ENCODE measurements at places on chromosomes 1 and 21.

GRCh38 chr1:228440761-228441500 is 24.3 kb upstream of the TRIM17 start:
- DNase-seq = no peak

DNA sequence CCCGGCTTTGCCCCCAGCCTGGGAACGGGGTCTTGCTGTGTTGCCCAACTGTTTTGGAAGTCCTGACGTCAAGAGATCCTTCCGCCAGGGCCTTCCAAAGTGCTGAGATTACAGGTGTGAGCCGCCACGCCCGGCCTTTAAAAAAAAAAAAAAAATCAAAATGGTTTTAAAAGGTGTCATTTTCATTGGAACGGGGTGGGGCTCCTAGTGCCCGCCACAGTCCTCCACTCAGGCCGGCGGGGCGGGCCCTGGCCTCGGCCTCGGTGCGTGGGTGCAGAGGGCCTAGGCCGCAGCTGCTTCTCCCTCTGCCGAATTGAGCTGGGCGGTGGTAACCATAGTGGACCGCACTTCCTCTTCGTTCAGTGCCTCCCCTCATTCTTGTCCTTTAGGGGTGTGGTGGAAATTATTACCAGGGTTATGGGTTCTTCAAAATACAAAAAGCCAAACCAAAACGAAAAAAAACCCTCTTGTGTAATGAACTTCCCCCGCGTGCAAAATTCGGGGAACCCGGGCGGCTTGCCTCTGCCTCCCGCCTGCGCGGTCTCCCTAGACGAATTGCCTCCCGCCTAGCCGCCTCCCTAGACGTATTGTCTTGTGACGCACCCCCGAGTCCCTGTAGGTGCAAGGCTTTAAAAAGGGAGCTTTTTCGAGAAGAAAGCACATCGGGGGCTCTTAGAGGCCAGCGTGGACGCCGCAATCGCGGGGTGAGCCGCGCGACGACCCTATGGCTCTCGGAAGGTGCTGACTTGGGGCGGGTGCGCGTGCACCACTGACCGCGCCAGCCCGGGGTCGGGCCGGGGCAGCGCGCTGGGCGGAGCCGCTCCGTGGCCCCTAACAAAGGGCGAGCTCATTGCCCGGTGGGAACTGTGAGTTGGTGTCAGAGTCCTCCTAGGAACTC is 10.5 kb upstream of the SPEN start:
- DNase-seq = no peak

GRCh38 chr1:150994248-150994647 is 12.2 kb downstream of the ANXA9 start:
- DNase-seq = no peak

DNA sequence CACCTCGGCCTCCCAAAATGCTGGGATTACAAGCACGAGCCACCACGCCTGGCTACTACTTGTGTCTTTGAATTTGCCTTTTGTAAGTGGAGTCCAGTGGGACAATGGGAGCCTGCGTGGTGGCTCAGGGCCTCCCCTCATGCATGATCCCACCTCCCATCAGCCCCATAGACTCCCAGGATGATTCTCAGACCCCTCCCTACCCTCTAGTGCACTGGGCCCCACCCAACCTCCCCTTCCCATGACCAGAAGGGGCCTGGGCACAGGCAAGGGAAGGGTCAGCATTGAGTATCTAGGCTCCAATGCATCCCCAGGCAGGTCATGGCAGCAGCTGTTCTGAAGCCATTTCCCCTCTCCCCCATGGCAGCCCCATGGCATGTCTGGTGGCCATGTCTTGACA is 18.7 kb downstream of the NEK2 start:
- no peak for DNase-seq

DNA sequence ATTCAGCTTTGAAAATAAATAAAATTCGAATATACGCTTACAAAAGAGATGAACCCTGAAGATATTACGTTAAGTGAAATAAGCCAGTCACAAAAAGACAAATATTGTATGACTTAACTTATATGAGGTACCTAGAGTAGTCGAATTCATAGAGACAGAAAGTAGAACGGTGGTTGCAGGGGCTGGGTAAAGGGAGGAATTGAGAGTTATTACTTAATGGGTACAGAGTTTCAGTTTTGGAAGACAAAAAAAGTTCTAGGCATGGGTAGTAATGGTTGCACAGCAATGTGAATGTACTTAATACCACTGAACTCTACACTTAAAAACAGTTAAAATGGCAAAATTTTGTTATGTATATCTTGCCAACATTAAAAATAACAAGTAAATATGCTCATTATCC is 48.6 kb upstream of the ZNHIT6 start:
- DNase-seq = no peak

- DNase-seq = no peak
Measured at GRCh38 chr1:205438213-205439158, 16.6 kb upstream of the LEMD1 start.

DNA sequence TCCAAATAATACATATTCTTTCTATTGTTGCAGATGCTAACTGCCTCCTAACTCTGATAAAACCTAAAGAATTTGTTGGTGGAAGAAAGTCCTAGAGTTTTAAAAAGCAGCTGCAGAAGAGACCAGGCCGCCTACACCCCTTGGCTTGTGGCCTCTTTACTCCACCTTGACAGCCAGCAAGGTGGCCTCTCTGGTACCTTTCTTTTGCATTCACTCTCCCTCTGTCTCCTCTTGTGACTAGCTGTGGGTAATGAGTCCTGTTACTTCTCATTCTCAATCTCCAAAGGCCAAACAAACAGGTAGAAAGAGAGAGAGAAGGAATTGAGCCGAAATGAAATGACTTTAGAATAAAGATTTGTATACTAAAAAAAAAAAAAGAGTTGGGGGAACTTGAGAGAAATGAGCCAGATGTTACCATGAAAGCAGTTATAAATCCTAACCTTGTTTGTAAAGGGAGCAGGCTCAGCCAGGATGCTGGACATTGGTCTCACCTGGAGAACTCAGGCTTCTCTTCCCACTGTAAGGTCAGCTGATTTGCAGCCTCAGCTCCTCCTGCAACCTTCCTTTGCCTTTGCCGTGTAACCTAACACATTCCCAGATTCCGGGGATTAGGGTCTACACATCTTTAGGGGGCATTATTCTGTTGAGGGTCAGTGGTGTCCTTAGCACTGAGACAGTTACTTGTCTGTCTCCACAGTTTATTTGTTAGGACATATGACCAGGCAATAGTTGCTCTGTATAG is 164.1 kb upstream of the IRF2BP2 start:
- DNase-seq = no peak

- DNase-seq = no peak
Measured at GRCh38 chr1:1918901-1919303, at the start of gene TMEM52. Gene TMEM52, minus strand, starts transcription at chr1:1919279. Its CDS starts 14 bp downstream, at chr1:1919265.

DNA sequence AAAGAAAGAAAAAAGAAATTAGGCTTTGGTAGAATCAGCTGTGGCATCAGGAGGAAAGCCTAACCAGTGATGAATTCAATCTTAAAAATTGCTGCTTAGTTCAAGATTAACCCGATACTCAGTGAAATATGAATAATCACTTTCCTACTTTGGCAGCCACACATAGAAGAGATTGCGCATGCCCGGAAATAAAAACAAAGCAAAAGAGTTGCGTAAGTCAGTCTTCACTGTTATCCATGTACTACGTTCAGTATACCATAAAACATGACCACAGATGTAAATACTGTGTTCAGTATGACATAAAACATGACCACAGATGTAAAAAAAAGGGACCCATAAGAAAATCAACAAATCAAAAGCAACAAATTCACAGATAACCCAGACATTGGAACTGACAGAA is 19.2 kb downstream of the CD1D start:
- DNase-seq = no peak

- DNase-seq = no peak
Measured at GRCh38 chr1:238658763-238659162, 727.6 kb upstream of the CHRM3 start.

DNA sequence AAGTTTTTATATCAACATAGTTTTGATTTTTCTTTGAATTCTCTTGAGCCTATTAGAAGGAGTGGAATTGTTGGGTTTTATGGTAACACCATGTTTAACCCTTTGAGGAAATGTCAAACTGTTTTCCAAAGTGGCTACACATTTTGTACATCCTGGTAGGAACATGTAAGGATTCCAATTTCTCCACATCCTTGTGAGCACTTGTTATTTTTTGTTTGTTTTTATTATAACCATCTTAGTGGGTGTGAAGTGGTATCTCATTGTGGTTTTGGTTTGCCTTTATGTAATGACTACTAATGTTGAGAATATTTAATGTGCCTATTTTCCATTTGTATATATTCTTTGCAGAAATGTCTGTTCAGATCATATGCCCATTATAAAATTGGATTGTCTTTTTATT is 120.5 kb downstream of the FGGY start:
- DNase-seq = no peak

- peak; percentile 29 for DNase-seq
Measured at GRCh38 chr1:22704440-22705067, 6.1 kb upstream of the EPHB2 start.

GRCh38 chr1:42463921-42464320 is 835 bp downstream of the CCDC30 start:
- no peak for DNase-seq

DNA sequence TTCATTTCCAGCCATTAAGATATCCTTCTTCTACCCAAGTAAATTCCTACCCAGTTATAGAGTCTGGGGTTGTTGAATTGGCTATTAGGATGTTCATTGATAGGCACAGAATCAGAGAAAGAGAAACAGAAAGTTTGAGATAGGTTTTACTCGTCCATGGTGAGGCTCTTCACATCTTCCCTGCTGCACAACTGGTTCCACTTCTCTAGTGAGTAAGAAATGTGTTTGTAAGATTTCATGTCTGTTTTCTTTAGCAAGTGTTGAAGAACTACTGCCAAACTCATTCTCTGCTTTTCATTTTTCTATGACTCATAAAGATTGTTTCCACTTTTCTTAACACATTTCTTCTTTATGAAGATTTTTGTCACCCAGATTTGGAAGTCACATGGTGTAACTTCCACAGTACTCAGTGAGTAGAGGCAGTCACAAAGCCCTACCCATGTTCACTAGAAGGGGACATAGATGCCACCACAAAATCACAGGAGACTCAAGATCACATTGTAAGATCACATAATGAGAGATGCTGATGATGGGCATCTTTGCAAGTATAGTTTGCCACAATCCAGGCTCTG is 152.3 kb downstream of the SNX7 start:
- no peak for DNase-seq

DNA sequence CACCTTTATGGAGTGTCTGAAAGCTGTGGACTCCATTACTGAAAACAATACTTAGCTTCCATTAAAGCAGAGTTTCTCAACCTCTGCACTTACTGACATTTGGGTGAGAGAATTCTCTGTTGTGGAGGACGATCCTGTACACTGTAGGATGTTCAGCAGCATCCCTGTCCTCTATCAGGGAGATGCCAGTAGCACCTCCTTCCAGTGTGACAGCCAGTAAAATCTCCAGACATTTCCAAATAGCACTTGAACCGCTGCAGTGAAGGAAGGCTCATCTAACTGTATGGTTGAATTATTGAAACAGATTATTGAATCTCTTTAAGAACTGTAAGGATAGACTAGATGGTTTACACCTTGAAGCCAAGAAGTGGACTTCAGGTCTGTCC is 3.1 kb downstream of the PRDM2 start:
- DNase-seq = no peak

- DNase-seq = no peak
Measured at GRCh38 chr1:46404482-46405196, 10.5 kb downstream of the FAAH start.

DNA sequence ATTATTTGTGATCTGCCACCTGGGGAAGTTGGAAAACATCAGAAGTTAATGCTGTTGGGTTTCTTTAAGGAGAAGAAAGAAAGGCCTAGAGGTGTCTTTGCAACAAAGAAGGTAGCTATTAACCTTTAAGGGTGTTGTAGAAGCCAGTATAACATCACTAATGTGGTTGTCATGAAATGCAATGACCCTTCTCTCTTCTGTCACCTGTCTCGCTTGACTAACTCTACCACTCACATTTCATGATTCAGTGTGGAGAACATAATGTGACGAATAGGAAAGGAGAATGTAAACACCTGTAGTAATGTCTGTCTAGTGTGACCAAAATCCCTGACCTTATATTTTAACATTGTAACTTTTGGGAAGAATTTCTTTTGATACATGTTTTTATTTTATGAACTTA is 211.7 kb upstream of the UBE2U start:
- no peak for DNase-seq

- no peak for DNase-seq
Measured at GRCh38 chr1:107793896-107794453, 171.0 kb downstream of the VAV3 start.

DNA sequence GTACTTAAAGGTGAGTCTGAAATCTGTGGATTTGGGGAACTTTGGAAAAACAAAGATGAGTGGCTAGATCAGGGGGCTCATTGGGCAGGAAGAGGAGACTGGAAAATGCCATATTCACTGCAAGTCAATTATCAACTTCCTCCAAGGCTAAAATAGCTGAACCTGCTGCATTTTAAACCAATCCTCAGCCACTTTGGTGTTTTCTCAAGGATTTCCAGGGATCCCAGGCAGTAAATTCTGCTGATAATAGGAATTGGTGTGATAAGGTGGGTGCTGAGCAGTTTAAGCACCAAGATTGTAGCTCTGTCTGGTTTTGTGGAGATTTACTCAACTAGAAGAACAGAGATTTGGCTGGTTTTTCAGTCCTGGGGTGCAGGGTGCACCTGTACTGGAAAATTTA is 153.9 kb upstream of the CAMK1G start:
- no peak for DNase-seq

- DNase-seq = no peak
Measured at GRCh38 chr1:172875892-172876291, 174.8 kb downstream of the TNFSF18 start.

DNA sequence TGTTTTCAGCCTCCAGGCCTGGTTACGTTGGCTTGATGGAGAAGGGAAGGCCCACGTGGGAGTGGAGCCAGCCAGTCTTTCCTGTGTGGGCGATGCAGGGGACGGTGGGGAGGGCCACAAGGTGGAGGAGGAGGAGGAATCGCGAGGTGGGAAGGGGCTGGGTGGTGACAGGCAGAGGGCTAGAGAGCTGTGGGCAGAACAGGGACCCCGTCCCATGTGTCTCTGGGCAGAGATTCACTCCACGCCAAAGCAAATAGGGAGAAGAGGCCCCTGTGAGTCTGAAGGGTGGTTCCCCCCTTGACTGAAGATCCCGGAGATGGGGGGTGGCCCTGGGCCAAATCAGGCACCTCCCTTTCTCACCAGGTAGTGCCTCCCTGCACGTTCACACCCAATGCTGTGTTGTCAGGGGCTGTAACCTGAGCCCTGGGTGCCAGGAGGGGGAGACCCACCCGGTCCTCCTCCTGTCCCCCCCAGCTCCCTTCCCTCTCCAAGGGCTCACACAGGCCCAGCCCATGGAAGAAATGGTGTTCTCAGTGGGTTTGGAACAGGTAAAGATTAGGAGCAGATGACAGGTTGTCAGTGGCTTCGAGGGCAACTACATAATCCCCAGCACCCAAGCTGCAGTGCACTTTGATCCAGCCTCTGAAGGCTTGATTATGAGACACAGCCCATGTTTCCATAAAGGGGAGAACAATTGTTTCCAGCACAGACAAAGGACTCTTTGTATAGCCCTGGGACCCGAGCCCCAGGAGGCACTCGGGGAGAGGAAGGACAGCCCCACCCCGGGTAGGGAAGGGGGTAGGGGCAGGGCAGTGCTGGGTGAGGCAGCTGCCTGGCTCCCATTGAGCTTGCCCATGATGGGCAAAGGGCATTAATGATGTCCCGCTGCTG is 37.7 kb upstream of the GPR37L1 start:
- DNase-seq = no peak

GRCh38 chr1:237655778-237656177 is 234.9 kb downstream of the ZP4 start:
- no peak for DNase-seq

Measured in activated T-helper 1 cell treated with anti-CD3 and anti-CD28 coated beads, Interleukin-2, amount 50 U/mL, for 16 hours (primary cell).